Foreskin keratinocyte (primary cell): ENCODE measurements at places on chromosomes 12 and 14. TPM values are rescaled to one million over a fixed set of nuclear protein-coding genes. Genes with fewer than 3 reads are reported as not detected.
A peak's percentile ranks its signal among the peaks of the same experiment; 100 is the strongest.

Gene BBOF1
- total RNA-seq: 2.4 TPM in 2 replicates

Gene HCAR2
- total RNA-seq: 2.2 TPM in 2 replicates

Gene TBX5
- not detected in 2 replicates for total RNA-seq

Gene KRT72
- total RNA-seq: not detected in 2 replicates

Gene MYH6
- not detected in 2 replicates for total RNA-seq

Gene RNF212B
- not detected in 2 replicates for total RNA-seq

Gene WNT1
- total RNA-seq: not detected in 2 replicates

Gene GALNT6
- total RNA-seq: 73.4 and 95.8 TPM in 2 replicates

Gene CHPT1
- total RNA-seq: 13.9 and 15.5 TPM in 2 replicates

Gene LMO3
- not detected in 2 replicates for total RNA-seq

Gene ATP23
- total RNA-seq: 6.3 and 6.5 TPM in 2 replicates

Gene MCRS1
- total RNA-seq: 71.0 and 74.0 TPM in 2 replicates

Gene BCAT1
- total RNA-seq: 44.6 and 65.0 TPM in 2 replicates

- DNase-seq: no peak
Observed at GRCh38 chr14:92426237-92426636, 87.3 kb upstream of the RIN3 start.

GRCh38 chr12:3882896-3883564 lies 9.8 kb upstream of the PARP11 start:
- no peak for DNase-seq

DNA sequence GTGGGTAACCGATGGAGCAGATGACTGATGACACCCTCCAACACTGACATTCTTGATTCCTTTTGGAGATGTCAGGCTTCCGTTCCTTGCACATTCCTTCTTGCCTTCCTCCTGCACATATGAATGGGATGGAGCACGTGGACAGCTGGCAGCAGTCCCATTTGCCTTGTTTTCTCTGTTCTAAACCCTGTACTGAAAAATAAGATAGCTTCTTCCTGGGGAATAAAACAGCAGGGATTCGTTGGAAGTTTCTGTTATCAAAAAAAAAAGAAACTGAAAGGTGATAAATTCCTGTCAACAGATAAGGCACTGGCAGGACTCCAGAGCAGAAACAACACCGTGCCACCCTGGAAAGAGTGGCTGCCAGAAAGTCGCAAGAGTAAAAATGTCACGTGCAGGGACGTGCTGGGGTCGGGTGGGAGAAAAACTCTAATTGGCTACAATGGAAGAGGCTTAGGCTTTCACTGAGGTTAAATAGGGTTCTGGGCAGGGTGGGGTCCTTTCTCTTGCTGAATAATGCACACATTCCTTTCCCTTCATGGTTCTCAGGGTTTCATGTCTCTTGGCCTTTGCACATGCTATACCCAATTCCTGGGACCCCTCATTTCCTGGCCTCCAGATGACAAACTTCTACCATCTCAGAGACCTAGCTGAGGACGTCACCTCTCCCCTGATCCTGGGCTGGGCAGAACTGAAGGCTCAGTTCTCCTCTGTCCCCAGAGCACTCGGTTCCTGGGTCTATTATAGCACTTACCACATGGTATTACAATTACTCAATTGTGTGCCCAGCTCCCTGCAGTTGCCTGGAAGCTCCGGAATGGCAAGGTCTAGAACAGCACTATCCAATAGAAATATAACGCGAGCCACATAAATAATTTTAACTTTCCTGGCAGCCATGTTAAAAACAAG lies 7.0 kb upstream of the NUAK1 start:
- DNase-seq: no peak

GRCh38 chr12:56709759-56710376 lies 15.2 kb downstream of the NACA start:
- DNase-seq: no peak

GRCh38 chr14:73655851-73656250 lies 11.1 kb downstream of the DNAL1 start:
- DNase-seq: no peak

- no peak for DNase-seq
Observed at GRCh38 chr12:58007875-58008274, 66.5 kb downstream of the ATP23 start.

DNA sequence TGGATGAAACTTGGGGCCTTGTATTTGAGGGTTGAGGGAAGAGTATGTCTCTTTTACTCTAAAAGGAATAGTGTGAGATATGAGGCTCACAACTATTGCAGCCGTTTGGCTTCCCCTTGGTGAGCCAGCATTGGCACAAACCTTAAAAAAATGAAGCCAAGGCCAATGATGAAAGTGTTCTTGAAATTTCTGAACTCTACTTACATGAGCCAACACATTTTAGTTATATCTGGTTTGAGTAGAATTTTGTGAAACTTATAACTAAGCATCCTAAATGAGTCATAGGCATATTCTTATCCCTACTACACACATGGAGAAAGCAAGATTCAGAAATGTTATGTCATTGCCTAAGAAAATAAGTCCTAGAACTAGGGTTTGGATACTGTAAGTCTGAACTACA lies 55.3 kb upstream of the ACSS3 start:
- DNase-seq: no peak

DNA sequence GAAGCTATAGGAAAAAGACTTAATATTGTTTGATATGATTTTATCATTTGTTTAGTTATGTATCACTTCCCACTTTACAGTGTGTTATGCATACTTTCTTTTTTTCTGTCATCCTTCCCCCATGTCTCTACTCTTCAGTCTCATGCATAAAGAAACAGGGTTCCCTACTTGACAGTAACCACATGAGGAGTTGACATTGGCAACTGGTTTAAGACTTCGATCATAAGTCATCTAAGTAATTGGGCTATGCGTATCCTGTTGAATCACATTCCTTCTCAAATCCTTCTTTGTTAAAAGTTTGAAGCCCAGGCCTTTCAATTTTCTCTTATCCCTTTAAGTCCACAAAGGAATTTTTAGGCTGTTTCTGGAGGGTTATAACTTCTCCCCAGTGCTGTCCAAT lies 358.7 kb downstream of the RAD51B start:
- DNase-seq: no peak

DNA sequence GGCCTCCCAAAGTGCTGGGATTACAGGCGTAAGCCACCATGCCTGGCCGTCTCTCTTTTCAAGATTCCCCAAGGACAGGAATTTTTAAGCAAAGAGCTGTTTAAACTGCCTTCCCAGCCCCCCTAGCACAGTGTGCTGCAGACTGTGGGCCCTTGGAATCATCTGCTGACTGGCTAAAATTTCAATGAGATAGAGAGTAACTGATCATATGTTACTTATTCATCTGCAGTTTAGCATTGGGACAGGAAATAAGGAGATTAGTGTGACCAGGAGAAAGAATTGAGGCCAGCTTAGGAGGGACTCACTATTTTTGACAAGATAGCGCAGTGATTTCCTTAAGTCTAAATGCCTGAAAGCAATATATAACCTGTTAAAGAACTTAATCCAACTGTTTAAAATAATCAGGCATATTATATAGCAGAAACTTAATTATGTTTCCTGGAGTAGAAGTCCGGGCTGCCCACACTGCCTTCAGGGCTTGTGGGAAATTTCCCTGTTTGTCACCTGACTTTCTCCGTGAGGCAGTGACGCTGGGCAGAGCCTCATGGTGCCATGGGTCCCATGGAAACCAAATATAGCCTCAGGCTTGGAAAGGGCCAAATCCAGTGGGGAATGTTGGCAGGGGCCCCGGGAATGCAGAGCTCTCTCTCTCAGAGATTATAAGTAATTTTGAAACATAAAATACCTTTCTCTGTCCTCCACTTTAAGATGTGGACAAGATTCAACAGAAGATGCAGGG lies 22.8 kb upstream of the CEBPE start:
- no peak for DNase-seq

DNA sequence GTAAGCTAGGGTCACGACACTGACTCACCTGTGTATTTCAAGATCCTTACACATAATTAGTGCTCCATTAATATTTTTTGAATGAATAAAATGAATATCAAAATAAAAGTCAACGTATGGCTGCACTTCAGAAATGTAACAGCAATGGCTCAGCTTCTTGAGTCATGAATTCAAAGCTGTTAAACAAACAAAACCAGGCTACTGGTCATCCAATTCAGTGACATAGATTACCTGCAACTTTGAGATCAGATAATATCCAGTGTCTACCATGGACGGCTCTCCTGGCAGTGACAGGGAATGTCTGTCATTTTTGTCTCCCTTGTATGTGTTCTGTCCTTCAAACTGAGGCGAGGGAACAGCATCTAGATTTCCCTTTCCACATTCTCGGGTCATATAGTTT lies 225.6 kb downstream of the EFCAB11 start:
- no peak for DNase-seq

- no peak for DNase-seq
Observed at GRCh38 chr12:94186278-94187241, 38.2 kb downstream of the PLXNC1 start.

GRCh38 chr12:3302401-3303041 lies 188.5 kb upstream of the PRMT8 start:
- no peak for DNase-seq

DNA sequence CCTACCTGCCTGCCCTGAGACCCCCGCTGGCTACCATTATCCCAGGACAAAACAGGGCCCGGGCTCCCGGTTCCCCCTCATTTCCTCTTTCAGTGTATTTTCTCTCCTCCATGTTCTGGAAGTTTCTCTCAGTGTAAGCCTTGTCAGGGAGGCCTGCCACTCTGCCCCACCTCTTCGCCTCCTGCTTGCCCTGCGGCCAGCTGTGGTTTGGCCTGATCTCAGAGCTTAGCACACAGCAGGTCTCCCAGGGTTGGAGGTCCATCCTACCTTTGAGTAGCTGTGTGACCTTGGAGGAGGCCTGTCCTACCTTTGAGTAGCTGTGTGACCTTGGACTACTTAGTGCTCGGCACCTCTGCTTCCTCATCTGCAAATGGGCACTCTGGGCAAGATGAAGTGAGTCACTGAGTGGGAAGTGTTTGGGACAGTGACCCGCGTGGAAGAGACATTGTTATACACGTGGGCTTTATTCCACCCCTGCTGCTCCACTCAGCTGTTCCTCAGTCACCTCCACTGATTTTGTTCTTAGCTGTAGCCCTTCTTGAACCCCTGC lies 212.7 kb downstream of the ZFP36L1 start:
- no peak for DNase-seq

- DNase-seq: no peak
Observed at GRCh38 chr14:77618381-77618970, 2.0 kb upstream of the SPTLC2 start.

GRCh38 chr14:100118396-100119011 lies 40.9 kb downstream of the DEGS2 start:
- DNase-seq: no peak

DNA sequence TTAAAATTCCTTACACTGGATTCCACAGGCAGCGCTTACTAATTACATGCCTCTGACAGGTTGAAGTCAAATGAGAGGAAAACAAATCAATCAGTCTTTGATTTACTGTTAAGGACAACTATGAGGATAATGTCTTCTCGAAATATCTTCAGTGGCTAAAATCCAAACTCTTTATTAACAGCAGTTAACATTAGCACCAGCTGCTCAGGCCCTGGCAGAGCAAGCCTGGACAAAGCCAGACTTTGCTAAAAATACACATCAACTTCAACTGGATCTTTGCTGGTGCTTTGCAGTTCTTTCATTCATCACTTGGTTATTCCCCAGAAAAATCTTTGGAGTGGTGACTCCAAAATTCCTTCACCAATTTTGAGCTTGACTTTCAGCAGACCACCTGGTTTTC lies 98.7 kb downstream of the HECTD4 start:
- DNase-seq: peak; percentile 30

DNA sequence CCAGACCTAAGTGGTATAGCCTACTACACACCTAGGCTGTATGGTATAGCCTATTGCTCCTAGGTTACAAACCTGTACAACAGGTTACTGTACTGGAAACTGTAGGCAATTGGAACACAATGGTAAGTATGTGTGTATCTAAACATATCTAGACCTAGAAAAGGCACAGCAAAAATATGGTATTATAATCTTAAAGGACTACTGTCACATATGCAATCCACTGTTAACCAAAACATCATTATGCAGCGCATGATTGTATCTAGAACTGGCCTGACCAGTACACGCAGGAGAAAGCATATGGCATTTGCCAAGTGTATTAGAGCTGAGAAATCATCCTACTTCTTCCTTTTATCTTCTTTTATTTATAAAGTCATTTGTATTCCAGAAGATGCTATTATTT lies 75.5 kb downstream of the SLC8A3 start:
- no peak for DNase-seq

DNA sequence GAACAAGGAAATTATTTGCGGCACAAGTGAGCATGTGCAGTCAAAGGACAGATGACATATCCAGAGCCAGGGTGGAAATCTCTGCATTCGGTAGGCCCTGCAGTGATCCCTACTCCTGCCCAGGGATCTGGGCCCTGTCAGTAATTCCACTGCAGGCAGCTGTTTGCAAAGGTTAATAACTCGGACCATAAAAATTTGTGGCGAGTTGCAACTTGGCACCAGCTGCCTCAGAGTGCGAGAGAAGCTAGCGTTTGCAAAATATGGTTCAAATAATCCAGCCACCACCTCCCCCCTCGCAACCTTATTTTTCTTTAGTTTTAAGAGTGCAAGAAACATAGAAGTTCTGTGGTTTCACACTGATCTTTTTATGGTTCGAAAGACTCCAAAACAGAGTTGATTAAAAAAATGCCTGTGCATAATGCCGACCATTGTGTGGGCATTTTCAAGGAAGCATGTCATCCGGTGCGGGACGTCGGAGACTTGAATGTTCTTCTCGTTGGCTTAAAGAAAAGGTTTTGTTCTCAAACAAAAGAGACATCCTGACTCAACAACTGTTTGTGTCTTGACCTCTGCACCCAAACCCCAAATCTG lies 224.5 kb downstream of the BCL11B start:
- no peak for DNase-seq

DNA sequence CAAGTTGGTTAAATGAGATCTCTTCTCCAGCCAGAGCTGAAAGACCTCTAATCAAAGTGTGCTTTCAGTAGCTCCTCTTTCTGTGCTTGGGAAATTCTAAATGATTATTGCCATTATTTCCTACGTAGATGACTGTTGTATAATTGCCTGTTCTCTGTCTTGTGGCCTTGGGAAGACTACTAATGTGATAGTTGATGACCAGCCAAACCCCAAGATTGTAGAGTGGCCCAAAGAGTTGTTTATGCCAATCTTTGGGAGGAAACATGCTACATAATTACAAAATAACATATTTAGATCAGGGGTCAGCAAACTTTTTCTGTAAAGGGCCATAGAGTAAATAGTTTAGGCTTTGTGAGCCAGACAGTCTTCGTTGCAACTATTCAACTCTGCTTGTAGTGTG lies 135.1 kb upstream of the DIO2 start:
- no peak for DNase-seq

DNA sequence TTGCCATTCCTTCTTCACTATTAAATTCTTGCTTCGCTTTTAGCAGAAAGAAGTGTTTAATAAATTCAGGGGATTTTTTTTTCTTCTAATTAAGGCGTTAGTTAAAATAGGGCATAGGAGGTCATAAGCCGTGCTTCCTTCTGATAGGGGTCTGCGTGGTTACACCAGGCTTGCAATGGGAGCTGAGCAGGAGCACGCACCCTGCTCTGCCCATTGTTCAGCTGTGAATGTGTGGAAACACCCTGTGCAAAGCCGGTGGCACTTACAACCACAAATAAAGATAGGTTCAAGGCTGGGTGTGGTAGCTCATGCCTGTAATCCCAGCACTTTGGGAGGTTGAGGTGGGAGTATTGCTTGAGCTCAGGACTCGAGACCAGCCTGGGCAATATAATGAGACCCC lies 162.1 kb downstream of the PRKCH start:
- DNase-seq: no peak

- DNase-seq: no peak
Observed at GRCh38 chr12:83537428-83538053, 850.8 kb downstream of the TMTC2 start.

- no peak for DNase-seq
Observed at GRCh38 chr12:13454991-13455777, 258.7 kb downstream of the EMP1 start.

GRCh38 chr12:12723681-12724420 lies 6.7 kb downstream of the CDKN1B start:
- no peak for DNase-seq

- DNase-seq: no peak
Observed at GRCh38 chr14:95189367-95190132, 32.2 kb upstream of the DICER1 start.
